Testis (tissue), 5 donors: ENCODE measurements at places on chromosomes 2 and 18.

- DNase-seq: no peak
Observed at GRCh38 chr2:8643996-8644356, 37.9 kb upstream of the ID2 start.

GRCh38 chr2:133737242-133737993 lies 169.2 kb upstream of the NCKAP5 start:
- DNase-seq: no peak

DNA sequence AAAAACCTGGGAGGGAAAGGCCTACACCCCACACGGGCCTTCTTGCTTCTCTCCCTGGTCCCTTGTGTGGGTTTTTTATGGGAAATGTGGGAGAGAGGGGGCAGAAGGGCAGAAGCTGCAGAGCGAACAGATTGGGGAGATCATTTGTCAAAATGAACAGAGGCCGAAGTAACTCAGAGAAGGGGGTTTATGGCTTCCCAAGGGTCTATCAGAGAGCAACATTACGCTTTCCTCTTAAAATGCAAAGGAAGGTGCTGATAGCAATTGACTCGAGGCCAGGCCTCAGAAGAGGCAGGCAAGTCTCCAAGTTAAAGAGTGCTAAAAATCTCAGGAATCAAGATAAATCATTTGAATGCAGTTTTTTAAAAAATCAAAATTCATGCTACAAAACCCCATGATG lies 101.5 kb downstream of the SGPP2 start:
- DNase-seq: no peak

- no peak for DNase-seq
Observed at GRCh38 chr2:170115501-170116229, 62.3 kb upstream of the MYO3B start.

GRCh38 chr18:54774423-54774822 lies 53.9 kb upstream of the RAB27B start:
- no peak for DNase-seq

DNA sequence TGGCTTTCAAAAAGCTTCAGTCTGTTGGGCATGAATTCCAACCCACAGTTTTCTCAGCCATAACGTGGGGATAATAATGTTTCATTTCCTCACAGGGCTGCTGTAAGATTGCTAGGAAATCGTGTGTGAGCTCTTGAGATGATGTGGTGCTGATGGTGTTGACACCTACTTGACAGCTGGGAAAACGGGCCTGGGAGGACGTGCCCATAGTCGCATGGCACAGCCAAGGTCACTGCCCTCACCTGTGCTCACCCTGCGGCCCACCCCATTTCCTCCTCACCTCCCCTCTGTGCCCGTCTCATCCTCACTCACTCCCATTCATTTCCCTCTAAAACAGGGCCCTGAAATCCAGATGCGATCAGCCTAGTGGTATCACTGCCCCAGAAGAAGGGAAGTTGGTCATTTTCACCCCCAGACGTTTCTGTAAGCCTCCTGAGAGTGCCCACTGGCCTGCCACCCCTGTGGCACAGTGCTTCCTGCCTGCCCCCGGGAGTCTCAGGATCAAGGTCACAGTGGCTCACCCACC lies 33.0 kb downstream of the DPYSL5 start:
- DNase-seq: no peak

GRCh38 chr2:235694721-235695601 lies 201.1 kb downstream of the AGAP1 start:
- DNase-seq: no peak

- no peak for DNase-seq
Observed at GRCh38 chr2:213216461-213216860, 65.0 kb upstream of the IKZF2 start.

DNA sequence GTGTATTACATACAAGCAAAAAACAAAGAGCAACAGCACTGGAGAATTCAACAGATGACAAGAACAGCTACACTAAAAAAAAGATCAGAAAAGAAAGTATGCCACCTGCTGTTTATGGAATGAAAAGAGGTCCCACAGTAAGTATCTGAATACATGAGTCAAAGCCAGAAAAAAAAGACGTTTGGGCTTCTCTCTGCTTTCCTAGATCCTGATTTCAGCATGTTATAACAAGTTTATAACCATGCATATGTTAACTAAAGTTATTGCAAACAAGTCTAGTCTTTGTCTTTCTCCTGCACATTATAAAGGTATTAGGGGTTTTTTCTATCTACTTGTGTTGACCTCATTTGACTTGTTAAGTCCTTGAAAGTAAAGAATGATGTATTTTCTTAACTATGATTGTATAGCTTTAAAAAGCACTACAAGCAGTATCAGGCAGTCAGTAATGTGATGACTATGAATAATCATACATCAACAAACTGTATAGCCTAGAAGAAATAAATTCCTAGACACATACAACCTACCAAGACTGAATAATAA lies 108.5 kb upstream of the COL5A2 start:
- no peak for DNase-seq

DNA sequence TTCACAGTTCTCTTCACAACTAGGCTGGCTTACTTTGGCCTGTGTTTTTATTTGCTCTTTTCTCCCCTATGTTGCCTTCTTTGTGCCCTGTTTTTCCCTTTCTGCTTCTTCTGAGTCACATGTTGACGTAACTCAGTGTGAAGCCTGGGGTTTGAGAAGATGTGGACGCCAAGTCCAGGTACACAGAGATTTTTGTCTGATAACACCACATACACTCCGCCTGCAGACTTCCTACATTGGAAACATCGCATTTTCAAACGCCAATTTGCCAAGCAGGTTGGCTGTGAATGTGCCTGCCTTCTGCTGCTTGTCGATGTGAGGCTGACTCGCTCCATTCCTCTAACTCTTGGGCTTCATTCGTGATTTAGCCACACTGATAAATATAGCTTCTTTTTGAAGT lies 62.6 kb upstream of the FN1 start:
- DNase-seq: no peak

DNA sequence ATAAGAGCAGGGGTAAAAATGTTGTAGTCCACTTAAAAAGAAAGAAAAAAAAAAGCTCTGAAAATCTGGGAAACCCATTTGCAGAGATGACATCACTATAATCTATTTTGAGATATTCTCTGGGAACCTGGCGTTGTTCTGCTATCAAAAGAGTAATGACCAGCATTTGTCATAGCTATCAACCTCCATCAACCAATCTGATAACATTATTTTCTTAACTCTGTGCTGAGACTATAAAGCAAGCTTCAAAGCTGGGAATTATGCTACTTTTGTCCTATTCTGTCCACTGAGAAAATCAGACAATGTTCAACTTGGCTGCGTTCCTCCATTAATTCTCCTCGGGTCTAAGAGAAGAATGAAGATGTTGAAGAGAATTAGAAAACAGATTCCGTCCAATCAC lies 107.5 kb downstream of the STK39 start:
- no peak for DNase-seq

DNA sequence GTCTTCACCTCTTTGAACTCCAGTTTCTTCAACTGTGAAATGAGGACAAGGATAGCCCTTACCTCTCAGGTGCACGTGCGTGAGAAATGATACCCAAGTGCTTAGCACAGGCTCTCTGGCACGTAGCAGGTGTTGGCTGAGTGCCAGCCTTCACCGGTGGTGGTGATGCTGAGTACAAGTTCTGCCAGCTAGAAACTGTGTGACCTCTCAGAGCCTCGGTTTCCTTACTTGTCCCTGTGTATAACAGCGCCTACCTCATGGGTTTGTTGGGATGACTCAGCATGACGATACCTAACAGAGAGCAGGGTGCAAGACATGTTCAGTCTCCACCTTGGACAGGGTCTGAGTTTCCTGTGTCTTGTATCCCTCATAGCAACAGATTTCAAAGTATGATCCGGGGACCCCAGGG lies 205.1 kb downstream of the TNS1 start:
- DNase-seq: no peak

DNA sequence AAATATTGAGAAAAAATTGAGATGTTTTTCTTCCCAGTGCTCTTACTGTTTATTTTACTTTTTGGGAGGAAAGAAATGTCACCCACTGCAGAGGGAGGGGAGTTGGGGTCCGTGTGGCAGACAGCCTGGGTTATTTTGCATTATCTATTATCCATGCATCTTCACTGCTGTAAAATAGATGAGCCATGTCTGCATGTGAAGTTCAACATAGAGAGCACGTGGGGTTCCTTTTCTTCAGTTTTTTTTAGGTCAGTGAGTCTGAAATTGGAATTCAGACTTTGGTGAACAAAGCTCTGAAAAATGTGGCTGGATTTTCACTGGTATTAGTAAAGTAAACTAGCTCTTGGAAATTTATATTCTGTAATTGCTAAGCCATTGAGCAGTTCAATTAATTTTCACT lies 2.4 kb downstream of the DCDC2C start:
- no peak for DNase-seq

DNA sequence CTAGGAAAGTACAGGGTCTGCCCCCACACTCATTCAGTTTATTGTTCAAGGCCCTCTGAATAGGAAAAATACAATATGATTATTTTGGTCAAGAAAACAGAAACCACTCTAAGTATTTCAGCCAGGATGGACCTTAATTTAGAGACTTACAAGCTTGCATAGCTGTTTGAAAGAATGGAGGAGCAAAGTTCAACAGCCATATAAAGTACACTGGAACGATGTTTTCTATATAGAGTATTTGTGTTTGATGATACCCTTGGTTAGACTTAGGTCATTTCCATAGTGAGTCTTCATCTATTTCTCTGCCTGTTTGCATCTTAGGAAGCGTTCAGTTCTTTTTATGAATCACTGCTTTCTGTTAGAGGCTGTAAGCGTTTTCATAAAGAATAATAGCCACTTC lies 366.2 kb downstream of the NUP35 start:
- no peak for DNase-seq

DNA sequence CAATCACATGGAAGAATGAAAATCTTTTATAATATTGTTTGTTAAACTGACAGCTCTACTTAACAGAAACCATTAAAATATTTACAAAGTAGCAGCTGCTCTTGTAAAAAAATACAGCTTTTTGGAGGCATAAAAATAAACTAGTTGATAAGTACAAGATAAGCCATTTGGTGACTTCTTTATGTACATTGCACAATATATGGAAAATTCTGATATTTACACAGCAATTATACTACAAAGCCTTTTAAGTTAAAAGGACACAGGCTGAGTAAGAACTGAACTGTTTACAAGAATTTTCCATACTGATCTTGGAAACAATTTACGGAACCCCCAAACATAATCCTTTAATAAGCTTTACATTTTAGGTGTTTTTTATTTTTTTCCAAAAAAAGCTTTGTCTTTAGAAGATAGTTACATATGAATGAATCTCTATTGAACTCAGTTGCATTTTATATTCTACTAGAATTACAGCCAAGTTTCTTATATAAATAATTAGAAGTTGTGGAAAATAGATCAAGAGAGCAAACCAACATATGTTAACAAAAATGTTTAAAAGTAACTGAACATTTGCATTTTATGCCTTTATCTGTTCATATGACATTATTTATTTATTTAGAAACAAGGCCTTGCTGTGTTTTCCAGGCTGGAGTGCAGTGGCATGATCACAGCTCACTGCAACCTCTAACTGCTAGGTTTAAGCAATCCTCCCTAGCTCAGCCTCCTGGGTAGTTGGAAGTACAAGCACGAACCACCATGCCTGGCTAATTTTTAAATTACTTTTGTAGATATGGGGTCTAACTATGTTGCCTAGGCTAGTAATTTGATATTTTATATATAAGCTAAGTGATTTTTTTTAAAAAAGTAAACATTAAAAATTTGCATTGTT lies 142.5 kb downstream of the OTX1 start:
- DNase-seq: no peak

- DNase-seq: no peak
Observed at GRCh38 chr2:25453199-25453905, 111.6 kb upstream of the DNMT3A start.

GRCh38 chr2:10777111-10777841 lies 35.3 kb downstream of the PDIA6 start:
- DNase-seq: no peak

DNA sequence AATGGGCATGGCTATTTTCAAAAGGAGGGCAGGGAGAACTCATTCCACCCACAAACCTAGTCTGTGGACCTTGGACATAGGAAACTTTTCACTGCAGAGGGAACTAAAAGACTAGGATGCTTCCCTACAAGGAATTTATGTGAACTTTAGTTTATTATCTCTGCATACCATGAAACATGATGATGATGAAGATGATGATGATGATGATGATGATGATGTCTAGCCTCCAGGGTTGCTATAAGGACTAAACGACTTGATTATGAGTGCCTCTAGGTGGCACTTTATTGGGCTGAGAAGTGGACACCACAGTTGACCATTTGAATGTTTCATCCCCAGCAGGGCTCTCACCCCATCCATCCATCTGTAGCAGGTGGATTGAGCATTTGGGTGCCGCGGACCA lies 260.0 kb upstream of the TCF4 start:
- no peak for DNase-seq

DNA sequence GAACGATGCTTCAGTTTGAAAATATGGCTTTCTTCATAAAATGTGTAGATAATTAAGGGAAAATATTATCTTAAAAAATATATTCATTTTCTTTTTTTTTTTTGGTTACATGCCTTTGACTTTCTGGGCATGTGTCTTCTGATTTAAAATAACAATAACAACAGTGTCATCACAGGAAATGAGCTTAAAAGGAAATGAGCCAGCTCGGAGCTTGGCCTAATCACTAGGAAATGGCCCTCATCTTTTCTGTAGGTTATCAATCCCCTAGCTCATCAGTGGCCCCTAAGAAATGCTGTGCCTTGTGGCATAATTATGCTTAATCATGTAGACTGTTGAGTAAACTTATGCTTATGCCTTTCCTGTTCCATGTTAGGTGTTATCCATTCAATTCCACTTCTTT lies 141.8 kb upstream of the FHL2 start:
- no peak for DNase-seq

GRCh38 chr2:182142062-182142461 lies 156.4 kb downstream of the PPP1R1C start:
- no peak for DNase-seq

DNA sequence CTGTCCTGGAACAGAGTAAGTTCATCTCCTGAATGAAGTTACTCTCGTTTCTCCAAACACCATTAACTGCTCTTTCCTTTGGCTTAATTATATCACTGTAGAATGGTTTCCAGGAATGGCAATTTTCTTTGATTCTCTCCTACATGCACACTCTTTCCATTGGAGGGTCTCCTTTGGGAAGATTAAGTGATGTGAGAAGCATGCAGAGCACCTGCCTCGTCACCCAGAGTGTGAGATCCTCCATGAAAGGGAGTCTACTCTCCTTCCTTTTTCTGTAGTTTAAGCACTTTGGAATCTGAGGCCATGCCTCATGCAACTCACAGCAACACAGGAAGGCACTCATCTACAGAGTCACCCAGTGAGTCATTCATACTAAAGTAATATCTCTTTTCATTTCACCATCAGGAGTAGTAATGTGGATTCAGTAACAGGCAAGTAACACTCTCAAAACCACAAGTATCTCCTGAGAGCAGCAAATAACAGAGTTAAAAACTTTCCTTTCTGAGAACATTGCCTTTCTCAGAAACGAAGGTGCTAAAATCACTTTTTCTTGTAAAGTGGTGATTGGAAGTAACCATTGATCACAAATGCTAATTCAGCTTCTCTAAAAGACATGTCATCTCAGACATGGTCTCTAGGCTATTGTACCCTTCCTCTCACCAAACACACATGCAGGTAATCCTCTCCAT lies 52.8 kb upstream of the IL1RL1 start:
- DNase-seq: no peak
